Fibroblast of villous mesenchyme (primary cell): ENCODE measurements at places on chromosomes 4 and X. TPM values are rescaled to one million over a fixed set of nuclear protein-coding genes. Genes with fewer than 3 reads are reported as not detected.

GRCh38 chr4:38275331-38276100 is 315.3 kb downstream of the PTTG2 start:
- DNase-seq = no peak

DNA sequence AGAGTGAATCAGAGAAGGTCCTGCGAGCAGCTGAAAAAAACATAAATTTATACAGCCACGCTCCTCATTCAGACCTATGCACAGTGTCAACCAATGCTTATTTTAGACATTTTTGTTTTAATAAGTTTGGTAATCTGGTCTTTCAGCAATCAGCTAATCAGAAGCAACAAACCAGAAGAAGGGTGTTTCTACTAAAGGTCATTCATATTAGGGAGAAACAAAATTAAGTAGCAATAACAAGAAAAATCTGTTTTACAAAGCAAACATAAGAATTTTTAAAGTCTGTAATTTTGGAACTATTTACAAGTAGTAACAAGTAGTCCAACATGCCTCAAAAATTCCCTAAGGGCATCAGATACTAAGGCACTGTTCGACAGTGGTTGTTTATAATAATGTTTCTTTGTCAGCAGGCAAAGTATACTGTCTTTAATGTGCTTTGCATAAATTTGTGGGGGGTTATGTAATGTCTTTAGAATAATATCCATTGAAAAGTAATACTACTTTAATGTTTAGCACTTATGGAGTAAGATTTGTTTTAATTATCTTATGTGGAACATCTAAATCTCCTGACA is 82.8 kb downstream of the PHOX2B start:
- no peak for DNase-seq

GRCh38 chr4:134591326-134591725 is 389.7 kb upstream of the PABPC4L start:
- DNase-seq = no peak

The COL4A6 gene
- total RNA-seq = 0.32 and 1.7 TPM in 2 replicates

The SPIN2A gene
- 1.3 and 1.7 TPM in 2 replicates for total RNA-seq

GRCh38 chrX:71919431-71919830 is 8.8 kb downstream of the NHSL2 start:
- DNase-seq = no peak

The CASP6 gene
- 22.2 and 26.3 TPM in 2 replicates for total RNA-seq
